ENCODE measurements at places on chromosomes 11 and 22.

- DNase-seq = no peak
These were observed 937.8 kb upstream of the CHORDC1 start for GRCh38 chr11:91160661-91161060.

GRCh38 chr22:23800297-23801237 is 13.8 kb downstream of the SMARCB1 start:
- DNase-seq = no peak

GRCh38 chr11:110187731-110188130 is 94.5 kb downstream of the ZC3H12C start:
- DNase-seq = no peak

- DNase-seq = no peak
These were observed 41.1 kb downstream of the SEZ6L start for GRCh38 chr22:26210334-26210733.

GRCh38 chr11:2824851-2825250 is 60.7 kb downstream of the CDKN1C start:
- DNase-seq = no peak

GRCh38 chr11:130301002-130301401 is 13.7 kb downstream of the ZBTB44 start:
- no peak for DNase-seq

DNA sequence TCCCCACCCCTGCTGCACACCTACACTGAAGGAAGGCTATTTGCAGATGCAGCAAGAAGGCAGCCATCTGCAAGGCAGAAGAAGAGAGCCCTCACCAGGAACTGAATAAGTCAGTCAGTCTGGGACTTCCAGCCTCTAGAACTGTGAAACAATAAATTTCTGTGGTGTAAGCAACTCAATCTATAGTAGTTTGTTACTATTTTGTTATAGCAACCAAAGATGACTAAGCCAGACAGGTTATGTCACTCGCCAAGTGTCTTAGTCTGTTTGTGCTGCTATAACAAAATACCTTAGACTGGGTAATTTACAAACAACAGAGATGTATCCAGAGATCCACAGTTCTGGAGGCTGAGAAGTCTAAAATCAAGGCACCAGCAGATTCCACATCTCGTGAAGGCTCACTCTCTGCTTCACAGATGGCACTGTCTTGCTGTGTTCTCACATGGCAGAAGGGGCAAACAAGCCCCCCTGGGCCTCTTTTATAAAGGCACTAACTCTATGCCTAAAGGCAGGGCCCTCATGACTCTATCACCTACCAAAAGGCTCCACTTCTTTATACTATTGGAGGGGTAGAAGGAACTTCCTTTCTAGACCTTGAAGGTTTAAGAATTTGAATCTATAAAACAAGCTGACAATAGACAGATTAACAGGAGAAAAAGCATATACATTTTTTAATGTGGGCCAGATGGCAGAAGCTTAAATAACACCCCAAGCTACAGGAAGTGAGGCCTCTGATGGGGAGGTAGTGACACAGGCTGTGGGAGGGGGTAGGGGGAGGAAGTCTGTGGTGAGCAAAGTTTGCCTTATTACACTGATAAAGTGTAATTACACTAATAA is 12.3 kb downstream of the APOL6 start:
- no peak for DNase-seq

GRCh38 chr22:38144025-38144405 is 33.5 kb upstream of the BAIAP2L2 start:
- DNase-seq = no peak

DNA sequence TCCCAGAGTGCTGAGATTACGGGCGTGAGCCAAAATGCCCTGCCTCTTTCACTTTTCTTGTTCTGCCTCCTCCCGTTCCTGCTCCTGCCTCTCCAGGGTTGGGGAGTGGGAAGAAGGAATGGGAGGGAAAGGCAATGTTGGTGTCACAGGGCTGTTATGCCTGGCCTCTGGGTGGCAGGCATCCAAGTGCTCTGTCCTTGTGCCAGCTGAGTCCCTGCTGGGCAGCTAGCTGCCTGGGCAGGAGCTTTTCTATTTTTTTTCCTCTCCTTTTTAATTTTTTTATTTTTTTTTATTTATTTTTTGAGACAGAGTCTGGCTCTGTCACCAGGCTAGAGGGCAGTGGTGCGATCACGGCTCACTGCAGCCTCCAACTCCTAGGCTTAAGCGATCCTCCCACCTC is 4.1 kb upstream of the SAC3D1 start:
- no peak for DNase-seq

GRCh38 chr11:121544956-121545355 is 92.2 kb upstream of the SORL1-AS1 start:
- no peak for DNase-seq

- no peak for DNase-seq
These were observed 10.7 kb downstream of the PRPF19 start for GRCh38 chr11:60895687-60896086.

GRCh38 chr22:30574095-30574981 is at the start of gene GAL3ST1:
GAL3ST1 (minus strand) TSS chr22:30574665; CDS start chr22:30557392, 17,273 bp downstream.
- no peak for DNase-seq

DNA sequence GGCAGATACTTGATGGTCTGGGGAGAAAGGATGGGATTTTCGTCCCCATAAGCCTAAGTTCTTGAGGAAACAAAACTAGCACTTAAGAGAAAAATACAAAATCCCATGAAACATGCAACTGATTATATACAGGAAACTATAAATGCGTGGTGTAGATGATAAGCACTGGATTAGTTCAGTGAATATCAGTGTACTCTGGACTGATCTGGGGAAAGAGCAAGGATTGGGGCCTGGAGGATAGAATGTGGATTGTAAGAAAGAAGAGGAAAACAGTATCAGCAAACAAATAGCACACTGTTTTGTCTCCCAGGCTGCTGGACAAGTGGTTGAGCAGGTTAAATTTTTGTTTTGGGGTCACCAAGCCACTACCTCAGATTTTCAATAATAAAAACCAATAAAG is 49.8 kb downstream of the DCUN1D5 start:
- no peak for DNase-seq

- no peak for DNase-seq
These were observed 28.4 kb upstream of the RAPSN start for GRCh38 chr11:47477323-47477722.

DNA sequence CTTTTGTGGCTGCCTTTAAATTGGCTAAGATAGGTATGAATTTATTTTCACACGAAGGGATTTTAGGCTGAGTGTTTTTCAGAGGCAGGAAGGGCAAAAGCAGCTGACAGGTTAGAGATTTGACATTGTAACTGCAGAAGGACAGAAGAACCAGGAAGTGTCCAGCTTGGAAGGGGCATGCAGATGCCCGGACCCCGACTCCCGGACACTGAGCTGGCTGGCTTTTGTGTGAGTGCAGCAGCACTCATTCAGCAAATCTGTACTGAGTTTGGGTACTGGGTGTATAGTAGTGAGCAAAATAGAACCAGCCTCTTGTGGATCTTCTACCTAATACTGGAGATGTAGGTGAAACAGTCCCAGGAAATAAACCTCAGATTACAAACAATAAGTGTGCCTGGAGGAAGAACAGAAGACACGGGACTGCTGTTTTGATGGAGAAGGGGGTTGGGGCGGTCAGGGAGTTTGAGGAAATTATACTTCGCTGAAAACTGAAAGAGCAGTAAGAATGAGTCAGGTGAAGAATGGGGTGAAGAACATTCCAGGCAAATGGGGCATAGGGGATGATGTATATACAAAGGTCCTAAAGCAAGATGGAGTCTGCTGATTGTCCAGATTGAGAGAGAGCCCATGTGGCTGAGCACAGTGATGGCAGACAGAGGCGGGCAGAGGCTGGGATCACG is 64.6 kb downstream of the PPFIBP2 start:
- DNase-seq = no peak

GRCh38 chr11:128026596-128026995 is 560.8 kb downstream of the ETS1 start:
- no peak for DNase-seq

GRCh38 chr11:44761551-44761961 is 34.8 kb downstream of the TSPAN18 start:
- no peak for DNase-seq

GRCh38 chr11:74806267-74806666 is 57.6 kb downstream of the RNF169 start:
- no peak for DNase-seq

DNA sequence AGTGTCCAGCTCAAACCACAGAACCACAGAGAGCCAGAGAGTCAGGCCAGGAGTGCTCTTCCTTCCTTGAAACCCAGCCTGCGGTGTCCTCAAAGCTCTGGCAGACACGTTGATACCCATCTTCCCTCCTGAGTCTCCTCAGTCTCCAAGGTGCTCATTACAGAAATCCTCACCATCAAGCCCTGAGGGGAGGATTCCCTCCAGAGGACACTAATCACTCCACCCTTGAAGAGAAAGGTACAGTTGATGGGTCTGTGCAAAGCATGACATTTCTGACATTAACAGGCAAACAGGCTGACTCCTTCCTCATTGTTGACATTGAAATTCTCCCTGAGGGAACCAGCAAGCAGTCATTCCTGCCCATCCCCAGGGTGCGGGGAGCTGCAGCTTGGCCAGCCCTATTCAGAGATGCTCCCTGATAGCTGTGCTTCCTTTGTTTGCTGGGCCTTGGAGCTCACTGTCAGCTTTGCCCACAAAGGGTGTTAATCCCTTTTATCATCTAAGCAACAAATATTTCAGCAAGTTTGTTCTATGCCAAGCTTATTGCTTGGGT is 101.7 kb upstream of the CSNK2A3 start:
- DNase-seq = no peak

DNA sequence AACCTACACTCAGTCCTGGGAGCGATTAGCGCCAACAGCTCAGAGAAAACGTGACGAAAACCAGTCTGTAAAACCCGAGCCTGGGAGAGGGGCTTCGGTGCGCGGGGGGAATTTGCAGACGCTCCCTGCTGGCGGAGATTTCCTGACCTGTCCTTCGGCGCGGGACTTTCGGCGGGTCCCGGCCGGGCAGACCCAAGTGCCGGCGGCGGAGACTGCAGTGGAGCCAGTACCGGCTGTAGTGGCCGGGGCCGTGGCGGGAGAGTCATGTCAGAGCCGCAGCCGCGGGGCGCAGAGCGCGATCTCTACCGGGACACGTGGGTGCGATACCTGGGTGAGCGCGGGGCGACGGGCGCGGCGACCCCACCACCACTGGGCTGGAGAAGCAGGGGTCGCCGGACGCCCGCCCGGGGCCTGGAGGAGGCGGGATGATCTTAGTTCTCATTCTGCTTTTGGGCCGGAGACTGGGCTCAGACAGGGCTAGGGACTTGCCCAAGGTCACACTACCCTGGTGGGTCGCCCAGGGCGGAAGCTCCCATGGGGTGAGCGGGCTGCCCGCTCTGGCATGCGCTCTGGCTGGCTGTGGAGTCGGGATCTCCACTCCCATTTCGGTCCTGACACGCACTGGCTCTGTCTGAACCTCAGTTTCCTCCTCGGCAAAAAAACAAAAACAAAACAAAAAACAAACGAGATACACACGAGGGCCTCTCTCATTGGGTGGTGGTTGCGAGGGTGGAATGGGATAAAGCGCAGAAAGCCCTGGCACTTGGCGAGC is at the start of gene MTFP1:
Gene MTFP1, plus strand, starts transcription at position 153 of the 772 bp plus-strand sequence. Its CDS starts 112 bp downstream, at position 265.
- DNase-seq = no peak

DNA sequence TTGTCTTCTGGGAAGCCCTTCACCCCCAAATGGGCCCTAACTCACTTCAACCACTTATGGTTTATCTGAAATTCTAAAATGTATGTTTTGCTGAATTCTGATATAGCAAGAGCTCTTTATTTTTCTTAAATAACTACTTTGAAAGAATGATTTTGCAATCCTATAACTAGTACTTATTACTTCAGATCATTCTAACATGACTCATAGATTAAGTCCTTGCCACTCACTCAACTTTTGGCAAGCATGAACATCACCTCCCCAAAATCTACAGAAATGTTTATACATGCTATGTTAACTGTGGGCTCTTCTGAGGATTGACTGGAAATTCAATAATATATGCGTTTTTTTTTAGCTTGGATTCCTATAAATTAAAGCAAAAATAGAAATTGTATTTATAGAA is 367.4 kb upstream of the FAT3 start:
- DNase-seq = no peak

GRCh38 chr11:94968334-94968958 is 4.9 kb downstream of the CWC15 start:
- DNase-seq = no peak

DNA sequence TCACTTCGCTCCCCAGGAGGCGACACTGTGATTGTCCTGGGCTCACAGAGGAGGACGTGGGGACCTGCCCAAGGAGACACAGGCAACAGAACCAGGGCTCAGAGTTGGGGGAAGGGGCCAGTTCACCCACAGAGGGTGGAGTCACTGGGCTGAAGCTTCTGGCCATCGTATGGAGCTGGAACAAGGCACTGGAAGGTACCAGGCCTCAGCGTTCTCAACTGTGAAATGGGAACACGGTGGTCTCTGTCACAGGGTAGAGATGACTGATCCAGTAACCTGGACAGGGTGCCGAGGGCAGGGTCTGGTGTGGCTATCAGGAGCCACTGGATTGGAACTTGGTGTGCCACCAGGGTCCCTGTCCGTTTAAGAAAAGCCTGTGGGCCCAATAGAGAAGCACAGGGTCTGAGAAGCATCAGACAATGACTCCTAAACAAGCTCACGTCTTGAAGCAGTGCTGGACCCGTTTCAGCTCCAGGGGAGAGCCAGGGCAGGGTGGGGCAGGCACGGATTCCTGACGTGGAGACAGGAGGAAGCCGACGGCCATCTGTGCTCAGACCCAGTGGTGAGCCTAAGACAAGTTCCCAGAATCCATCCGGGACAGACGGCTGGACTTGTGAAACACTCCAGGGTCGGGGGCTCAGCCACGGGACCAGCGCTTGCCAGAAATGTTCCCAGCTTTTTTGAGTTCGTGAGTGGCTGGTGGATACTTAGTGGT is 25.0 kb upstream of the KCNQ1OT1 start:
- no peak for DNase-seq

GRCh38 chr11:26830757-26831156 is 108.9 kb upstream of the SLC5A12 start:
- no peak for DNase-seq

- no peak for DNase-seq
These were observed 6.7 kb upstream of the RTN4RL2 start for GRCh38 chr11:57453543-57454177.

- DNase-seq = no peak
These were observed 40.5 kb downstream of the GRAMD4 start for GRCh38 chr22:46660604-46661201.

DNA sequence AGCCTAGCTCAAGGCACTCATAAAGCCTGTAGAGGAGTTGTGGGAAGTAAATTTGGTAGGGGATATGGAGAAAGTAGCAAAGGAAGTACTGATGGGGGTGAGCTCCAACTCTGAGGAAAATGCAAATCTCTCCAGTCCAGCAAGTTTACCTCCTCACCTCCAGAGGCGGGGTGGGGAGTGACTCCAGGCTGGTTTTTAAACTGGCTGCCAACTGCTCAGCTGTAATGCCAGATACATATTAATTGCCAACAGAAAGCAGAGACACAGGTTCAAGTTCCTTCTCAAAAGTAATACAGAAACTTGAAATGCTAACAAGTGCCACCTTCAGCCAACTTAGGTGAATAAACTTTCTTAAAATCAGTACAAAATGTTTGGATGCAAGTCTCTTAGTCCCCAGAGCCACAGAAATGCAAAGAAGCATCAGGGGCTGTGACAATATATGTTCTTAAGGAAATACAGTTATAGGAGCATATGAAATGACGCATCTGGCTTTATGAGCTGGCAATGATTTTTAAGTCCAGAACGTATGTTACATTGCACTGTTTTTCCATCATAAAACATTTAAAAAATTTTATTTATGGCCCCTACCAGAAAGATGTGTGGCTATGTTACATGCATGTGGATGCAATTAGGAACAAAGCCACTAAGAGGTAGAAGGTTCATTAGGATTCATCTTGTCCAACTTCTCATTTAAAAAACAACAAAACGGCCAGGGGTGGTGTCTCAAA is 436.4 kb upstream of the CCDC90B start:
- no peak for DNase-seq

GRCh38 chr22:20533879-20534265 is 26.5 kb downstream of the MED15 start:
- DNase-seq = no peak

Data from forelimb muscle (tissue), 1 donor.